DMS 273 treated with DMSO at 0.1 percent for 48 hours (cell line): ENCODE measurements at places on chromosomes 2 and 18.

DNA sequence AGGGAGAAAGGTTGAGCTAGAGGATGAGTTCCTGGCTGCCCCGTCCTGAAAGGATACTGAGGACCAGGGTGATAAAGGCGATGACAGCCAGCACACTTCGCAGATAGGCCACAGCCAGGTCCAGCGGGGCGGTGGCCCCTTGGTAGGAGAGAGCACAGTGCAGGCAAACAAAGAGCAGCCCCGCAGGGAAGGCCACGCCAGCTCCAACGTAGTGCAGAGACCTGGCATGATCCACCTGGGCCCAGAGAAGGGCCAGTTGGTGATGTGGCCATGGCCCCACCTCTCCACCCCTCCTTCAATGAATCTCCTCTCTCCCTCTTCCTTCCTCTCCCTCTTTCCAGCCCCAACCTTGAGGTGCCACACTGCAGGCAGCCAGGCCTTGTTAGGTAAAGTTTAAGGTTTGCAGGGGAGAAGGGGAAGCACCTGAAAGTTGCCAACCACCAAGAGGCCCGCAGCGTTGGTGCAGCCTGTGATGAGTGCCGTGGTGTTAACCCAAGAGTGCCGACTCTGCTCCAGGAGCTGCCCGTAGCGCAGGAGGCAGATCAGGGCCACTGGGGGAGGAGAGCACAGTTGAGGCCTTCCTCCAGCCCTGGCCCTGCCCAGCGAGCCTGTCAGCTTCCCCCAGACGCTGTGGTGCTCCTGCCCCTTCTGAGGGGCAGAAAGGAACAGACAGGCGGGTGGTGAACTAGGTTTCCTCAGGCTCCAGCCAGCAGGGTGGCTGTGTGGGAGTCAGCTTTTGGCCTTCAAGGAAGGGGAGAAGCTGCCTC, 2.8 kb downstream of the TMEM150A start:
- no peak for DNase-seq

DNA sequence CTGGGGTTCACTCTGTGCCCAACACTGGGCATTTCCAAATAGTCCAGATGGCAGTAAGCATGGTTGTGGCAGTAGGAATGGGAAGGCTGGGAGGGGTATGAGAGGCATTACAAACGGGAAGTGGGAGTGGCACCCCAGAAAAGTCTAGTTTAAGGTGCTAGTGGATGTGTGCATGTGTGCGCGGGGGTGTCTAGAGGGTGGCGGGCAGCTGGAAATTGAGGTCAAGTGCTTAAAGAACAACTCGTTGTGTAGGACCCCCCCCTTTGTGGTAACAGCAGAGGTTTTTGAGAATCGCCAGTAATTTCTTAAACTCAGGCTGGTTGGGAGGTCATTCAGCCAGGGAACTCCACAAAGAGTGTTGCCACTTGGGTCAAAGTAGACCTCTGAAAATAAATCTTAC, 69.9 kb downstream of the RHBDD1 start:
- no peak for DNase-seq

- no peak for DNase-seq
These were observed 9.8 kb upstream of the EFR3B start for GRCh38 chr2:25032094-25032493.

- no peak for DNase-seq
These were observed 242.5 kb downstream of the SH3BP4 start for GRCh38 chr2:235194351-235194750.

- no peak for DNase-seq
These were observed 406.0 kb upstream of the POU3F3 start for GRCh38 chr2:104447831-104448434.

DNA sequence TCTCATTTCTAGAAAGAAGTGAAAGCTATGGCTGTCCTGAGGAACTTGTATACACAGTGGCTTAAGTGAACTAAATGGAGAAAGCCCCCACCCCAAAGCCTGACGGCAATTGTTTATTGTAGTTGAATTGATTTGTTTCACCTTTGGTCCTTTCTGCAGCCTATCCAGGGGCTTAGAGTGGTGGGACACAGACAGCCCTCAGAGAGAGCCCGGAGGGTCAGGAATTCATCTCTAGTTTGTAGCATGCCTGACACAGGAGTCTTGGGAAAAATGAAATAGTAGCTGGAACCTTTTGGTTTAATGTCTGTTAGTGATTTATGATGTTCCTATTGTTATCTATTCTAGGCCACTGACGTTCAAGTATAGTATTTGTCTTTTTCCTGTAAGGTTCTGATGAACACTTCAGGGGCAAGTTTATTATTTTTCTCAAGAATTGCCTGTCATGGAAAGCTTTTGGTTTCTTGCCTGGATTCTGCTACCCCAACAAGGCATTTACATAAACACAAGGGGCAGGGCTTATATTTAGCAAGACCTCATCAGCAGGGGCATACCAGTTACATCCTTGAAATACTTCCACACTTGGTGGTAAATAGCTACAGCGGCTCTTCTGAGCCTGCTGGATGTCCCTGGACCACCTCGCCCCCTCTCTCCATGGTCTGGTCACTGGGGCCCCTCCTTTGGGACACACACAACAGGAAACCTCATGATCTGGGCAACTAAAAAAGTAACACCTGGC, 44.4 kb downstream of the KCNE4 start:
- no peak for DNase-seq

- no peak for DNase-seq
These were observed 19.6 kb downstream of the RAMP1 start for GRCh38 chr2:237879058-237879430.

- no peak for DNase-seq
These were observed 40.3 kb upstream of the KCNJ13 start for GRCh38 chr2:232816657-232817056.

DNA sequence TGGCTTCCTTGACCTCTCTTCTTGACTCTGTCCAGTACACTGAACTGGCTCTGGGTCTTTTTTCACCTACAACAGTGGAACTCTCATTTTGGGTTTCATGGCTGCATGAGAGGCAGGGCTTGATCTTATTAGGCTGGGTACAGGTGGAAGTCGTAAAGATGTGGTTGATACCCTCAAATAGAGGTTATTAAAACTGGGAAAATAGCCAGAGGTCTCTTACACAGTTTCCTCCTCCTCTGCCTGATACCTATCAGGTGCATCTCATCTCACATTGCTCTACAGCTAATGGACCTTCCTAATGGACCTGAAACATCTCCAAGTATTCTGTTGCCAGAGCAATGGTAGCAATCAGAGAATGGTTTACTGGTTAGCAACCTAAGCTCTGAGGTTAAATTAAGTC, 231.8 kb downstream of the ETAA1 start:
- DNase-seq = no peak

DNA sequence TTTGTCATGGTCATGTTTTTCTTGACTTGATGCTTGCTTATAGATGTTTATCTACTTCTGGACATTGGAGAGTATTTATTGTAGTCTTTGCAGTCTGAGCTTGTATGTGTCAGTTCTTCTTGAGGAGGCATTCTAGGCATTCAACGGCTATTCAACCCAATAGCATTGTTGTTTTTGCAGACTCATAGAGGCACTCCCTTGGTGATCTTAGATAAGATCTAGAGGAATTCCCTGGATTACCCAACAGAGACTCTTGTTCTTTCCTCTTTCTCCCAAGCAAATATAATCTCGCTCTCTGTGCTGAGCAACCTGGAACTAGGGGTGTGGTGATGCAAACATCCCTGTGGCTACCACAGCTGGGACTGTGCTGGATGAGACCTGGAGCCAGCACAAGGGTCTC, 40.4 kb downstream of the SYT4 start:
- DNase-seq = no peak

- DNase-seq = no peak
These were observed 16.9 kb downstream of the ACSL3 start for GRCh38 chr2:222877556-222878300.

DNA sequence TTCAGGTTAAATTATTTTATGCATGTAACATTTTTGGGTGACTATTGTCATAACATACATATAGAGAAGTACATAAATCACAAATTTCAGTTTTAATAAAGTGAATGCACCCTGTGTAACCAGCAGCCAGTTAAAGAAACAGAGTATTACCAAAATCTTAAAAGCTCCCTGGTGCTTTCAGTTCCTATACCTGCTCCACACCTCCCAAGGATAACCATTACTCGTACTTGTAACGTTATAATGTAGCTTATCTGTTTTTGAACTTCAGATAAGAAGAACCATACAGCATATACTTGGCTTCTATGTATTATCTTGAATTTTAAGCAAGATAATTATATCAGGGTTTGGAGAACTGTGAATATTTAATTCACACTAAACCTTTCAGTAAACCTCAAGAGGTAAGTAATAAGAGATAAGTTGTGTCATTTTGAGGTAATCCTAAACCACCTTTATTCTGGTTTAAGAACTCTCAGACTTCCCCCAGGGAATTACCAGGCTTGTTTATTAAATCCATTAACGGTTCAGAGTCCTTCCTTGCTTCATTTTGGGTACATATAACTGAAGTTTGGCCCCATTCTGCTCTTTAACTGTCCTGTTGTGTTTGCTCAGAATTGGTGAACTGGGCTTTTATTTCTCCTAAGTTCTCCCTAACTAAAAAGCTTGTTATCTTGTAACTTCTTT, 58.6 kb downstream of the LCLAT1 start:
- DNase-seq = peak; percentile 8

GRCh38 chr2:124647245-124647644, 622.2 kb downstream of the CNTNAP5 start:
- no peak for DNase-seq

DNA sequence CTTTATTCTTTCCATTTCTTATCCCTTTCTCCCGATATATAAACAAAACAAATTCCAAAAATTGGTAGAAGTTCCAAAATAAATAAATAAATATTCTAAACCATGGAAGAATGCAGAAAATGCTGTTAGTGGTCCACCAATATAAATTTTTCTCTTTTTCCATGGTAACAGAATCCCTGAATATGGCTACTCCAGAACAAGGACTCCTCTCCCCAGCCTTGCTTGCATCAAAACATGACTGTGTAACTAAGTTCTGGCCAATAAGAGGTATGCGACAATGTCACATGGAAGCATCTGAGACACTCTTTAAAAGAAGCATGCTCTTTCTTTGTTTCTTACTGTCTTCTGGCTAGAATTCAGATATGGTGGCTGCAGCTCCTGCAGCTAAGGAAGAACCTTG, 325.1 kb upstream of the TANK start:
- DNase-seq = no peak

DNA sequence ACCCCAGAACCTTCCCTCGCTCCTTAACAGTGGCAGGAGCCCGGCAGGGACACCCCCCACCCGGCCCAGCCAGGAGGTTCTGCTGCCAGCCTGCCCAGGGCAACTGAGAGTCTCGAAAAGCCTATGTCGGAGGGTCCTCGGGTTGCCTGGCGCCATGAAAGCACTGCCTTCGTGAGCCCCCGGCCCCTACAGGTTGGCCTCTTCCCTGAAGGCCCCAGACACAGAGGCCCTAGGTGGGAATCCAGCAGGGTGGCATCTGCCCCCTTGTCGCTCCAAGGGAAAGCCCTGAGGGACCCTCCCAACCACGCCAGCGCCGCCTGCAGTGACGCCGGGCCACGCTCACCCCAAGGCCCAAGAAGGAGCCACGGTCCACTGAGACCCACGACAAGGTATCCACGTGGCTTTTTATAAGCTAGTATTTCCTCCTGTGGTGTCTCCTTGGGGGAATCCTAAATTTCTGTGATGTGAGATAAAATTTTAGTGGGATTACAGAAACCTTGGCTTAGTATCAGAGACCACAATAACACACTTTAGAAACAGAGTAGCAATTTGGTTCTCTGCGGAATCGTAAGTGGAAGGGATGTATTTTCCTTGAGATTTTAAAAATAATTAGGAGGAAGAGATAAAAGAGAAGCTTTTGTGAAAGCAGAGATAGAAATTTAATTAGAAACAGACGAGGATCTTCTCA, 138.9 kb downstream of the HDAC4 start:
- no peak for DNase-seq

GRCh38 chr2:240745962-240746361, 54.3 kb downstream of the AQP12A start:
- DNase-seq = no peak

- DNase-seq = no peak
These were observed 199.2 kb downstream of the TFCP2L1 start for GRCh38 chr2:121085801-121086200.

DNA sequence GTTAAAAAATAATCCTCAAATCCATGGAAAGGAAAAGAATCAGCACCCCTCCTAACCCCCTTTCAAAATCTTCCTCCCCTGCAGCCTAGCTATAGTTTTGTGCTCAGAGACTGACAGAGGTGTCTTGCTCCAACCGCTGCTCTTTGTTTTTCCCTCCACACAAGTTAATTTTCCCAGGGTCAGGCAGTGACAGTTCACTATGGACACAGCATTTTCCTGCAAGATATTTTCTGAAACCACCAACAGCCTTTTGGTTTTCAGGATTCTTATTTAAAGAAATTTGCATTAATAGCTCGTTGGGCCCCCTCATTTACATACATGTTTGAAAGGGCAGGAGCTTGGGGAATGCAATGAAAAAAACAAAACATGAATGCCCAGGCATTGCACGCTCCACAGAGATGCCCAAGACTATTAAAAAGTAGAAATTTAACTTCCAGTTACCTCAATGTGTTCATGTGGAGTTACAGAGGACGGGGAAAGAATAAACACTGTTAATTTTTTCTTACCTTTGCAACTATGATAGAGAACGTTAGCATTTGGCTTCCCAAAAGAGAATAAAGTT, 71.4 kb upstream of the CXCR4 start:
- no peak for DNase-seq

- no peak for DNase-seq
These were observed 18.3 kb upstream of the CDC42EP3 start for GRCh38 chr2:37689751-37690150.

GRCh38 chr2:236572482-236572881, 2.9 kb downstream of the ACKR3 start:
- no peak for DNase-seq

- no peak for DNase-seq
These were observed 38.4 kb downstream of the CAPN13 start for GRCh38 chr2:30768708-30769480.

- no peak for DNase-seq
These were observed 144.0 kb upstream of the IL1R2 start for GRCh38 chr2:101847661-101848339.

- no peak for DNase-seq
These were observed 93.9 kb downstream of the ACKR3 start for GRCh38 chr2:236663287-236664101.

GRCh38 chr18:60838677-60839076, 466.1 kb upstream of the MC4R start:
- DNase-seq = no peak

GRCh38 chr2:176398243-176399073, 129.2 kb downstream of the MTX2 start:
- no peak for DNase-seq

DNA sequence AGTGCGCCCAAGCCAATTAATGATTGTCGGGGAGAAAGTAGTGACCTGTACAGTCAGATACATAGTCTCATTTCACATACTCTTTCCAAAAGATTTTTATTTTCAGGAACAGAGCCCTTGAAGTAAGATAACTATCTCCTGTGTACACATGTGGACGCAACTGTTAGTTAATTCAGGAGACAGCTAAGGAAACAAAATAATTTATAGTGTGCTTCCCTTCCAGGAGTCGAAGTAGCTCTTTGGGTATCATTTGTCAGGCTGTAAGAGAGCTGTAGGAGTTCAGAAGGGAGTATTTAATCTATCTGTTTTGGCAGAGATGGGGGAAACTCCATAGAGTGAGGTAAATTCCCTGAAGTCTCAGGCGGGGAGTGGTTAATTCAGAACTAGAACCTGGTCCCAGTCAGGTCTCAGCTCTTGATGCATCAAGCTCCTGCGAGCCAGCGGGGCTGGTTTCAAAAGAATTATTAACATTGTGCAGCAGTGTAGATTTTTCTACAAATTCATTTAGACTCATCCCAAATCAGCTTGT, 63.0 kb downstream of the MAPK4 start:
- no peak for DNase-seq
